ENCODE measurements at places on chromosomes 5 and 9.
A peak's percentile ranks its signal among the peaks of the same experiment; 100 is the strongest.

GRCh38 chr5:159227452-159227851, 18.1 kb upstream of the RNF145 start:
- DNase-seq = no peak

DNA sequence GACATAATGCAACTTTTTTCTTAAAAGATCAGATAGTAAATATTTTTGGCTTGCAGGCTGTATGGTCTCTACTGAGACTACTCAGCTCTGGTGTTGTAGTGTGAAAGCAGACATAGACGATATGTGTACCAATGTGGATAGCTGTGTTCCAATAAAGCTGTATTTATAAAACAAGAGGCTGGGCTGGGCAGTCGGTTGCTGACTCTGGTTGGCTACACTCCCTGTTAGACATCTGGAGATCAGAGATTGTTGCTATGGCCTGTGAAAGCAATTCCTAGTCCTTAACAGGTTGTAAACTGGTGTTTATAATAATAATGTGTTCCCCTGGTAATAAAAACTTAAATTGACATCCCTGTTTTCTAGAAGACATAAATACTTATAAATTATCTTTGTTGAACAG, 24.4 kb upstream of the SCAMP1 start:
- no peak for DNase-seq

GRCh38 chr5:37182667-37183066, 66.5 kb downstream of the CPLANE1 start:
- no peak for DNase-seq

DNA sequence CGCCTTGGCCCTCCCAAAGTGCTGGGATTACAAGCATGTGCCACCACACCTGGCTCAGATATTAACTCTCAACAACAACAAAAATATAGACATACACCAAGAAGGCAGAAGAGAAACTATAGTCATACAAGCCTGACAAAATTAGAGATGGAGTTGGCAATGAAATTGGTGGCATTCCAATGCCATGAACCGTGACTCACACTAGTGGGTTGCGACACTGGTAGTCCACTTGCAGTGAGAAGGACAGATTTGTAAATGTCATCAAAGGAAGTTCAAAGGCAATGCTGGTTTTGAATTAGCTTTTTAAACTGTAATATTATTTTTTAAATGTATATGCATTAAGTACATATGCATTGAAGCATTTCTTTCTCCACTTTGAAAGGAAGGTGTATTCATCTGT, 8.5 kb upstream of the DNAJC25 start:
- DNase-seq = peak; percentile 54

GRCh38 chr9:127980060-127980705, 606 bp downstream of the EEIG1 start:
- peak; percentile 26 for DNase-seq

- DNase-seq = no peak
Measured at GRCh38 chr5:143865426-143866025, 53.6 kb downstream of the HMHB1 start.

DNA sequence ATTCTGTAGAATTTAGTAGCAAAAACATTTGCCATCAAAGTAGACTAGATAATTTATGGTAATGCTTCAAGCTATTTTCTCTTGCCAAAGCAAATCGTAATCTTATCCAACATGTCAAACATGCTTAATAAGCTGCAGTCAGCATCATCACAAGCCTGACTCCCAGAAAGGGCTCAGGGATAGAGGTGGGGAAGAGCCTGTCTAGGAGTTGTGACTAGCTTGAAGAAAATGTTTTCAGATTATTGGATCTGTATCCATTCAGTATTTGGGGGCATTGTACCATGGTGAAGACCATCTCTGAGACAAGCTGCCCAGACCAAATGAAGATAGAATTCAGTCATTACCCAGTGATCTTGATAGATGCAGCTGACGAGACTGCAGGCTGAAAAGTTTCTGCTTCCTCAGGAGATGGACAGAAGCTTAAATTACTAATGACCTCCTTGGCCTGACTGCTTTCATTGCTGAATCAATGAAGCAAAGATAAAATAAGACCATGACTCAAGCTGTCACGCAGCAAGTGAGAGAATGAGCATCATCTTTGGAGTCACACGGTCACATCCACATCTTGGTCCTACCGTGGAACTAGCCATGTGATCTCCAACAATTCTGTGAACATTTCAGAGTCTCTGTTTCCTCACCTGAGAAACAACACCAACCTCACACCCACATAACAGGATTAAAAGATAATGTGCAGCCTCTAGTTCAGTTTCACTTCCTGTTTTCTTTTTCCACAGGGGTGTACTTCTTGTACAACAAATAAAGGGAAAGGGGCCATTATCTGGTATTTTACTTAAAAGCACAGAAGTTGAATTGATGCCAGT, 9.4 kb downstream of the ERAP2 start:
- DNase-seq = no peak

- no peak for DNase-seq
Measured at GRCh38 chr5:58187432-58188261, 272.2 kb downstream of the PLK2 start.

DNA sequence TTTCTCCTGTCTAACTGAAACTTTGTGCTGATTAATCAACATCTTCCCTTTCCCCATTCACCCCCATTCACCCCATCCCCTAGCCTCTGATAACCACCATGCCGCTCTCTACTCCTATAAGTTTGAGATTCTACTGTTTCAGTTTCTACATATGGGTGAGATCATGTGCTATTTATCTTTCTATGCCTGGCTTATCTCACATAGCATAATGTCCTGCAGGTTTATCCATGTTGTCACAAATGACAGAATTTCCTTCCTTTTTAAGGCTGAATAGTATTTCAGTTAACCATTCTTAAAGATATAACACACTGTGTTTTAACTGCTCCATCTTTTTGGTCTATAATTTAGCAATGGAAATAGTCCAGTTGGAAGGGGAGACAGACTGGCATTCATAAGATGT, 205.1 kb downstream of the SNCAIP start:
- no peak for DNase-seq

- DNase-seq = no peak
Measured at GRCh38 chr5:72472031-72472430, 35.2 kb downstream of the ZNF366 start.

DNA sequence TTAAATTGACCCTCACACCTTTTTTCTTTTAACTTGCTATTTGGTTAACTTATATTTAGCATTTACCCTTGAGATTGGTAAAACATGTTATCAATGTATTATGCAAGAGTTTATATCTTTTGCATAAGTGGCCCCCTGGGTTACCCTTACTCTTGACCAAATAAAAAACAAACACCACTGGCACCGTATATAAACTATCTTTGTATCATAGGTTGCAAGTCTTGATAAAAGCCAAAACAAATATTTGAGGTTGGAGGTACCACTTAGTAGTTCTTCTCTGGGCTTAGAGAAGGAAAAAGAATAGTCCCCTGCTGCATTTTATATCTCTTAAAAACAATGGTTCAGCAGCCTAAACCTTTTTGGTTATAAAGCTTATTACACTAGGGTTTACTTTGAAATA, 61.3 kb downstream of the WDR36 start:
- no peak for DNase-seq

- DNase-seq = no peak
Measured at GRCh38 chr5:38557308-38557710, 863 bp upstream of the LIFR start.

DNA sequence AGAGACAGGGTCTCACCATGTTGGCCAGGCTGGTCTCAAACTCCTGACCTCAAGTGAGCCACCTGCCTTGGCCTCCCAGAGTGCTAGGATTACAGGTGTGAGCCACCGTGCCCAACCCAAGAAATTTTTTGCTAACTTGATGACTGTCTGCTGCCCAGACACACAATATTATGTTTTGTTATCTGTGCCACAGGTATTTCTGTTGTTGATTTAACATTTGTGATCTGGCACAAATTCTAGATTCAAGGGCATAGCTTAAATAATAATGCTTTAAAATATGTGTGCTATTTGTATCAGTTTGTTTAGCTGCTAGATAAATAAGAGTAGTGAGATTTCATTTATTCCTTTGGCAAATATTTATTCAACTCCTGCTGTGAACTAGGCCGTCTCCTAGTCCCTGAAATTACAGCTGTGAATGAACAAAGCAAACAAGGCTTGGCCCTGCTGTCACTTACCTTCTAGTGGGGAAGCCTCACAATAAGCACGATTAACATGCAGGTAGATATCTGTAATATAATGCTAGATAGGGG, 35.3 kb downstream of the GAPVD1 start:
- DNase-seq = peak; percentile 4

DNA sequence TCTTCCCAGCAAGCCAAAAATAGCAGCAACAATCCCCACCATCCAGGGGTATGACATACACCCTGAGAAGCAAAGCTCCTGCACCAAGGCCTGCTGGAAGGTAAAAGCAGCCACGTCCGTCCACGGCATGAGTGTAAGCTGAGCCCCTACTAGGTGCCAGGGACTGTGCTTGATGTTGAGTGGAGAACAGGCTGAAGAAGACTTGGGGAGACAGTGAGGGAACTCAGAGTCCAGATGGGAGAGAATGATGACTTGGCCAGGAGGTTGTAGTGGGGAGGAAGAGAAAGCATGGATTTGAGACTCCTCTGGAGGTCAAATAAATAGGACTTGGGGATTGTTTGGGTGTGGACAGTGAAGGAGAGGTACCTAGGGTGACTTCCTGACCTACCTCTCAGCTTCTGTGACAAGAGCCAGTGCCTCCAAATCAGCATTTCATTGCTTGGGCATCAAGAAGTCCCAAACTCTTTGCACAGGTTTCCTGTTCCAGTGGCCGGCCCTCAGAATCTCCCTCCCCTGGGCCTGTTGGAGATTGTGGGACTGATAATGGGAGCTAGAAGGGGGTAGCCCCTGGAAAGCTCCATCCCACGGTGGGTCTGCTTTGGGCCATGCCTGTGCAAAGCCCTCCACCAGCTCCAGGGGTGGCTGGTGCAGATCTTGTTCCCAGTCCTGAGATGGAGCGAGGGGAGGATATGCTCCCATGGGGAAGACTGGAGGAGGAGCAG, 58.3 kb upstream of the ADAMTS2 start:
- DNase-seq = no peak

DNA sequence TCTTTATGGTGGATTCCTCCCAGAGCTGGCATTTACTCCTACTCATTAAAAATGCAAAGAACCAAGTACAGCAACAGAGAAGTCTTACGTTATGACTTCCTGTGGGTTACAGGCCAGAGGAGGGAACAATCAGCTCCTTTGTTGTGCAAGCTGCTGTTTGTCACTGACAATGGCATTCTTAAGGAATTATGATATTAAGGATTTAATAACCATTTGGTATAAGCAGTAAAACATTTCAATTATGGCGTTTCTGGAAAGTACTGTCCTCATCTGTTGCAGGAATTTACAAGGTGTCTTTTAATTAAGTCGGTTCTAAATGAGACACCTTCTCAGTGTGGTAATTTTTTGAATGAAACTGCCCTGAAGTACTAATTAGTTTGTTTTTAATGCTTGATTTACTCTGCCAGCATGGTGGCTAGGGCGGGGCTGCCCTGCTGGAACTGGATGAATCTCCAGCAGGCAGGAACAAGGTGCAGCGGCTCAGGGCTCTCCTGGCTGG, 49.1 kb upstream of the VDAC1 start:
- DNase-seq = peak; percentile 51

DNA sequence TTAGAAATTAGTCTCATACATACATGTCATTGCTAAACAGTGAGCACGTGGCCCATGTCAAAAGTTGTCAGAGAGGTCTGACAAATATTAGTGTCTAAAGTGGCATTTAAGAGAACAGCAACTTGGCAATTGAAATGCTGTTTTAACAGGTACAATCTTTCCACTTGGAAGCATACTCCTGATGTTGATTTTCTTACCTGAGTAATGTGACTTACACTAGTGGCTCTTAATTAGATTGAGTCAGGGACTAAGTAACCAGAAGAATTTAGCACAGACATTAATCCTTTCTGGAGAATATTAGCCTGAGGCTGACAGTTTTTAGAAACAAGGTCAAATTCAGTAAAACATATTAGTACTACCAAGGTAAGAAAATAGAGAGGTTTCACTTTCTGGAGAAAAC, 357.0 kb upstream of the ZNF608 start:
- no peak for DNase-seq

GRCh38 chr9:127013597-127013996, 99.0 kb downstream of the RALGPS1 start:
- DNase-seq = no peak

DNA sequence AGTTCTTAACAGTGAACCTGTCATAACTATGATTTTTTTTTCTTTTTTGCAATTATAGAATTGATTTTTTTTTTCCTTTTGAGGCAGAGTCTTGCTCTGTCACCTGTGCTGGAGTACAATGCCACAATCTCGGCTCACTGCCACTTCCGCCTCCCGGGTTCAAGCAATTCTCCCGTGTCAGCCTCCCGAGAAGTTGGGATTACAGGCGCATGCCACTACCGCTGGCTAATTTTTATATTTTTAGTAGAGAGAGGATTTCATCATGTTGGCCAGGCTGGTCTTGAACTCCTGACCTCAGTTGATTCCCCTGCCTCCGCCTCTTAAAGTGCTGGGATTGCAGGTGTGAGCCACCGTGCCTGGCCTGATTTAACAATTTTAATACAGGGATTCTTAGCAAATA, 21.4 kb downstream of the UGCG start:
- DNase-seq = no peak

- DNase-seq = peak; percentile 13
Measured at GRCh38 chr9:131433302-131433854, 39.5 kb downstream of the PRRC2B start.

DNA sequence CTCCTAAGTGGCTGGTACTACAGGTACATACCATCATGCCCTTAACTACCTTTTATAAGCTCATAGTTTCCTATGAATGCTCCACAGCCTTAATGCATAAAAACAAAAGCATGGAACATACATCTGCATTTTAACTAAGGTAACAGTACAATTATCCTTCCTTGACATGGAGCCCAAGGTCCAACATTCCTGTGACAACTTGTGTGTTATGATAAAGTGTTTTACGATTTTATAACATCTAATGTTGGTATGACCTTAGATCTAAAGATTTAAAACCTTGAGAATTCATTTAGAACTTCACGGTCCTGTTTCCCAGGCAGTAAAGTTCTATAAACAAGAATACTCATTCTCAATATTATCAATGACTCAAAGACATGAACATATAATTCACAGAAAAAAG, 43.1 kb downstream of the GNG10 start:
- no peak for DNase-seq
